Jurkat, Clone E6-1 (cell line): ENCODE measurements at places on chromosomes 3 and 15.

- no peak for DNase-seq
These were observed 546.9 kb downstream of the RBMS3 start for GRCh38 chr3:29827756-29828155.

- no peak for DNase-seq
These were observed 91.8 kb downstream of the ATP10A start for GRCh38 chr15:25771338-25771706.

DNA sequence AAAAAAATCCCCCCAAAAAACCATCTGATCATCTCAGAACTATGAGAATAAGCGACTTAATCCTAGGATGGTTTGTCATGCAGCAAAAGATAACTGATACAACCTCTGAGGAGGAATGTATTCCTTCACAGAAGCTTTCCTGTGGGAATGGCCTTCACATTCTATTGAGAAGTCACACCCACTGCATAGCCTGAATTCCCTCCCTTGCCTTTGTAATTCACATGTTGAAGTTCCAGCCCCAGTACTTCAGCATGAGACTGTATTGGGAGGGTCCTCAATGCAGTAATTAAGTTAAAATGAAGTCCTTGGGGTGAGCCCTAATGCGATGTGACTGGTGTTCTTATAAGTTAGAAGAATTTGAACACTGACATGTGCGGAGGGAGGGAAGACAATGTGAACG lies 395.2 kb downstream of the TUSC7 start:
- no peak for DNase-seq

DNA sequence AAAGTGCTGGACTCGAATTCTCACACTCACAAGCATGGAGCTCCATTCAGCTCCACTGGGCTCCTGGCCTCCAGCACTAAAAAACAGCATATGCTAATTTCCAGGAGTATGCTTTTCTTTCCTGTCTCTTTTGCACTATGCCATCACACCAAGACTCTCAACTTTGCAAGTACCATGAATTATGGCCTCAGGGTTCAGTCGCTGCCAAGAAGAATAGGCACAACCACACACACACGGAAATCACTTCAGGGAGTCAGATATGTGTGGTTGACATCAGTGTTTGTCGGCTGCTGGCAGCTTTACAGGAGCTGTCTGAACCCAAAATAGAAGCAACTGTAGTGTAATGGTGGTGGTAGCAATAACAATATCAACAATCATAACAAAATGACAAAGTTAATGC lies 305.0 kb upstream of the SLCO3A1 start:
- no peak for DNase-seq

DNA sequence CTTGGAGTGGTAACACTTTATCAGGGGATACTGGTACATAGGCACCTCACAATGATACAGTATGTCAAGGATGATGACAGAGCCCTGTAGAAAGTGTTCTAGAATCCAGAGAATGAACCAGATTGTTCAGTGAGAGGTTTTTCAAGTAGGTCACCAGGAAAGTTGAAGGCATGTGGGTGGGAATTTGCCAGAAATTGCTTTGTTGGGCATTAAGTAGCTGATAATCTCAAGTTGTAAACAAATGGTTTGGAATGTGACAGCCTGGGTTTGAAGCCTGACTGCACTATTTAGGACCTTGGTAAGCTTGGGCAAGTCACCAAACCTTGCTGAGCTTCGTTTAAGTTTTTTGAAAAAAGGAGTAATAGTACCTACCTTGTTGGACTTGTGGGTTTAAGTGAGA lies 12.5 kb downstream of the SLC35G2 start:
- DNase-seq = no peak

DNA sequence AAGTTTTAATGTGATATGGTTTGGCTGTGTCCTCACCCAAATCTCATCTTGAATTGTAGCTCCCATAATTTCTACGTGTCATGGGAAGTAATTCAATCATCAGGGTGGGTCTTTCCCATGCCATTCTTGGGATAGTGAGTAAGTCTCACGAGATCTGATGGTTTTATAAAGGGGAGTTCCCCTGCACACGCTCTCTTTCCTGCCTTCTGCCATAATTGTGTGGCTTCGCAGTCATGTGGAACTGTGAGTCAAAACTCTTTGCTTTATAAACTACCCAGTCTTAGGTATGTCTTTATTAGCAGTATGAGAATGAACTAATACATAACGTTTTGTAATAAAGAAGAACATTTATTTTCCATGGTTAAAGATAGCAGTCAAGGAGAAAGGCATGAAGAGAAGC lies 39.2 kb upstream of the GOLIM4 start:
- no peak for DNase-seq

- DNase-seq = no peak
These were observed 23.9 kb downstream of the EHD4 start for GRCh38 chr15:41948490-41948889.

DNA sequence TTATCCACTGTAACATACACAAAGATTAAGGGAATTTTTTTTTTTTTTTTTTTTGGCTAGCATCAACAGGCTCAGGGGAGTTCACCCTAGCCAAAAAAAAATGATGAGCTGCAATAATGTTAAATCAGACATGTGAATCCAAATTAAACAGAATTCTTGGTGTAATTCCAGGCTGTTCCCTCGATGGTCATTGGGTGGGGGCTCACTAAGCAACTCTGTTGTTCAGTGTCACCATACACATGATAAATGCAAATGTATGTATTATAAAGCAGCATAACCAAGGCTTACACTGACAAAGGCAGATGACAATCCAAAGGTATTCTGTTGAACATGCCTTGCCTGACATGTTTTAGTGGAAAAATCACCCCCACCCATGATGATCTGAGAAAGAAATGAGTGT lies 29.0 kb downstream of the IL1RAP start:
- DNase-seq = no peak

DNA sequence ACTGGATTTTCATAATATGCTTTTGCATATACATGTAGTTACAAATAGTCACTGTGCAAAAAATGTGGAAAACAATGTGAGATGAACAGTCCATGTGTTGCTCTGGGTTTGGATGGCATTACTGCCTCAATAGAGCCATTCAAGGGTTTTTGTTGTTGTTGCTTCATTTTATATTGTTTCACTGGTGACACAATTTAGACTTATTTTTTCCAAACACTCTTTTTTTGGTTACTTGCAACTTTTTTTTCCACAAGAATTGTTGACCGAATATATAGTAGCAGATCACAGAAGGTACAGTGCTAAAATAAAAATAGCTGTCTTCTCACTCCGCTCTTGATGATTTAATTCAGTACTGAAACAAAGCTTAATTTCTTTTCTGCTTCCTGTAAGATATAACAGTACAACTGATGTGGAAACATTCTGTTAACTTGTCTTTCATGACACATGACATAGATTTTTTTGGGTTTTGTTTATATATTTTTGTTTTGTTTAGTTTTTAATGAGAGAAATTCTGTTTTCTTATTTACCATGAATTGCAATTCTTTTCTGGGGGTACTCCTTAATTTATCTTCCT lies 618.6 kb downstream of the NAALADL2 start:
- no peak for DNase-seq

DNA sequence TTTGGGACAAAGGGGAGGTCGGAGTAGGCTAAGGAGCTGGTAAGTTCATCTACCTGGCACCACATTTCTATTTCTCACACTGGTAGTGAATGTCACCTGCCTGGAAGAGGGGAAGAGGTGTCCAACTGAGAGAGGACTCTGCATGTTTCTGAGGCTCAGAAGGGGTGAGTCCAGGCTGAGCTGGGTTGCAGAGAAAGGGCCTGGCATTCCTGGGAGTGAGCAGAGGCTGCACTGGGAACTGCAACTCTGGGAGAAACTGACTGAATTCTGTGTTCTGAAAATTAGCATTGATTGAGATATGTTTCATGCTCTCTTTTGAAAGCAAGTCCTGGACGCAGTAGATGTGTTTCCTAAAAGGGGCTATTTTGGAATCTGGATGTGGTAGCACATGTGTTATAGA lies 32.3 kb upstream of the ARNT2 start:
- no peak for DNase-seq

GRCh38 chr3:55427739-55428138 lies 59.4 kb downstream of the WNT5A start:
- DNase-seq = no peak

- no peak for DNase-seq
These were observed 83.4 kb downstream of the RPLP1 start for GRCh38 chr15:69535998-69536397.

GRCh38 chr15:50146632-50147031 lies 27.6 kb upstream of the ATP8B4 start:
- DNase-seq = no peak

DNA sequence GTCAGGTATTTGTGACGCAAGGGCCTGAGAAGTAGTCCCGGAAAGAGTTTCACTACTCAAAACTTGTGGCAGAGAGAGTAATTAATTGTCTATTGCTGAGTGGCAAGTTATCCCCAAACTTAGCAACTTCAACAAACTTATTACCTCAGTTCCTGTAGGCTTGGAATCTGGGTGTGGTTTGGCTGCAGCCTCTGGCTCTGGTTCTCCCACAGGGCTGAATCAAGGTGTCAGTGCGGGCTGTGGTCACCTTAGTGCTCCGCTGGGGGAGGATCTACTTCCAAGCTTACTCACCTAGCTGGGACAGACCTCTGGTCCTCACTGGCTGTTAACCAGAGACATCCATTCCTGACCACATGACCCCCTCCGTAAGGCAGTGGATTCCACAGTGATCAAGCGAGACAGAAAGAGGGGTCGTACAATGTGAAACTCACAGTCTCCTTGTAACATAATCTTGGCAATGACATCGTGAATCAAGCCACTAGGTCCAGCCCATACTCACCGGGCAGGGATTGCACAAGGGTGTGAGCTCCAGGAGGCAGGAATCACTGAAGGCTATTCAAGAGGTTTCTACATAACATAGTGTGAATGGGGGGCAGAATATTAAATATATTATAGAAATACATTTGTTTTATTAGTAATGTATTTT lies 138.3 kb downstream of the RYR3 start:
- DNase-seq = no peak

GRCh38 chr3:111584744-111585143 lies 10.4 kb downstream of the ZBED2 start:
- no peak for DNase-seq

- DNase-seq = no peak
These were observed 45.5 kb downstream of the PPM1L start for GRCh38 chr3:160801386-160802118.

DNA sequence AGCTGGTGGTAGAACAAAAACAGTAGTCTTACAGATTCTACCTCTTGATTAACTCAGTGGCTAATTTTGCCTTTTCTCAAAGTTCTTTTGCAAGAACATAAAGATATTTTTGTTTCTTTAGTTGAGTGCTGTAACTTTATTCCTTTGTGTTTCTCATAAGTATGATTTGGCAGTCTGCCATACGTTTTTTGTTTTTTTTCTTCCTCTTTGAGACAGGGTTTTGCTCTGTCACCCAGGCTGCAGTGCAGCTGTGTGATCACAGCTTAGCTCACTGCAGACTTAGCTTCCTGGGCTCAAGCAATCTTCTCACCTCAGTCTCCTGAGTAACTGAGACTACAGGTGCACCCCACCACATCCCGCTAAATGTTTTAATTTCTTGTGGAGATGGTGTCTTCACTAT lies 22.4 kb downstream of the B3GNT5 start:
- peak; percentile 89 for DNase-seq

DNA sequence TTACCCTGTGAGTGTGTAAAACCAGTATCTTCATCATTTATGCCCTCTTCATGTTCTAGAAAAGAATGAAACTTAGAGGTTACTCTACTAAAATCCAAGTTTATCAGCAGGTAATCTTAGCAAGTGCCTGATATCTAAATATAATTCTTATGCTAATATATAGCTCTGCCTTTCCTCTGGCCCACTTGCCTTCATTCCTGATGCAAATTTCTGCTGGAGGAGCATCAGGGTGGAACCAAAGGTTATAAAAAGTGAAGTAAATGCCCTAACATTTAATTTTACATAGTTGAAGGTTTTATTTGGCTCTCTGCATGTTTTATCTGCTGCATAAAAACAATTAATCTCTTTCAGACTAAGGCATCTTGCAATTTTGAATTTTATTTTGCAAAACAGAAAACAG lies 936.2 kb downstream of the ROBO2 start:
- DNase-seq = no peak

DNA sequence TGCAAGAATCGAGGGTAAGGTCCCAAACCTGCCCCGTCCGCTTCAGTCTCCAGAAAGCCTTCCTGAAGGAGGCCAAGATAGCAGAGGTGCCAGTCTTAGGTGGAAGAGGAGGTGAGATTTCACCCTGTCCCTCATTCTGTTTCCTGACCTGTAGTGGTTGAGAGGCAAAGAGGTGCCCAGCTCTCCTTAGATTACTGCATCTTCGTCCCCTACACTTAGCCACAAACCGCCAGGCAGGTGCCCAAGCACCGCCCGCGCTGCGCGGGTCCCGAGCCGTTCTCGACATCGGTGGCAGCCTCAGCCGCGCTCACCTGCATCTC lies 23.8 kb upstream of the POLG start:
- no peak for DNase-seq

DNA sequence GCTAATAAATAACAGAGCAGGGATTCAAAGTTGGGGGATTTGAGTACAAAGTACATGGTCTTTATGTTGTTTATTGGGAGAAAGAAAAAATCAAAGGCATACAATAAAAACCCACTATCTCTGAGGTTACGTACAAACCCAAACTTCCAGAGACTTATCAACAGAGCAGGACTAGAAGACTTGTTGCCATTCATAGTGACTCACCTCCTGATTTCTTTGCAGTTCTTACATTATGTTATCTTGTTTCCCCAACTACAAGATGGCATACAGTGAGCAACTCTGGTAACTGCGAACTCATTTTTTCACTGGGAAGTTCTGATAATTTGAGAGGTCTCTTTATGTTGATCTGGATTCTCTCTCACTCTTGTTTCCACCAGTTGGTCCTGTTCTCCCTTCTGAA lies 80.6 kb upstream of the ETV5 start:
- no peak for DNase-seq

DNA sequence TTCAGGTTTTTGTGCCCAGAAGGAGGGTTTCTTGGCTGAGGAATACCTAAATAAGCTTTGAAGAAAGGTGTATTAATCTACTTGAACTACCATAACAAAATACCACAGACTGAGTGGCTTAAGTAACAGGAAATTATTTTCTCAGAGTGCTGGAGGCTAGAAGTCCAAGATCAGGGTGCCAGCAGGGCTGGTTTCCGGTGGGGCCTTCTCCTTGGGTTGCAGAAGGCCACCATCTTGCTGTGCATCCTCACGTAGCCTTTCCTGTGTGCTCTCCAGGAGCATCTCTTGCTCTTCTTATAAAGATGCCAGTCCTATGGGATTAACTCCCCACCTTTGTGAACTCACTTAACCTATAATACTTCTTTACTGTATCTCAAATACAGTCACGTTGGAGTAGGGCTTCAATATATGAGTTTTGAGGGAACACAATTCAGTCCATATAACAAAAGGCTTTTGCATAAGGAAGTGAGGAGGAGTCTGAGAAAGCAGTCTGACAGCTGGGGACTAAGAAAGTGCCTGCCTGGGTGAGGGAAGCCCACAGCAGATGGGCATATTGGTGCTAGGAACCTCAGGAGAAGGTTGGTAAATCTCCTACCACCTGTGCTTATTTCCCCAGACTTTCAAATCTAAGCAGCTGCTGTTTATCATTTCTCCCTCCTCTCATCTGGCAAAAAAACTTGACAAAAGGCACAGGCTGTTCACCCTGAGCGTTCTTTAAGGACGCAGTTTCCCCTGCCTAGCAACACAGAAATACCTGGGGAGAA lies 89.6 kb upstream of the CBLB start:
- no peak for DNase-seq
